NCI-H1436 (cell line): ENCODE measurements at places on chromosomes 4 and X.

- DNase-seq = peak; percentile 18
These were observed 30.0 kb upstream of the ANXA5 start for GRCh38 chr4:121726642-121727268.

- no peak for DNase-seq
These were observed 55.3 kb upstream of the KCNIP4 start for GRCh38 chr4:22003878-22004277.

DNA sequence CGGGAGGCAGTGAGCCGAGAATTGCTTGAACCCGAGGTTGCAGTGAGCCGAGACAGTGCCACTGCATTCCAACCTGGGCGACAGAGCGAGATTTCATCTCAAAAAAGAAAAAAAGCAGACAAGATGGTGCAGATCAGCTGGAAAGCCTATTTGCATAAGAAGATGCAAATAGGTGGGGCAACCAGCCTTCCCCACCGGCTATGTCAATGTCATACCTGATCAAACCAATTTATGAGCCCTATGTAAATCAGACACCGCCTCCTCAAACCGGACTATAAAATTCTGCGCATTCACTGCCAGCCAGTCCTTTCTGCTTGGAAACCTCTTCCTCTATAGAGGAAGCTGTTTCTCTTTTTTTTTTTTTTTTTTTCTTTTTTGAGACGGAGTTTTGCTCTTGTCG is 64.5 kb upstream of the CHRNA9 start:
- DNase-seq = no peak

DNA sequence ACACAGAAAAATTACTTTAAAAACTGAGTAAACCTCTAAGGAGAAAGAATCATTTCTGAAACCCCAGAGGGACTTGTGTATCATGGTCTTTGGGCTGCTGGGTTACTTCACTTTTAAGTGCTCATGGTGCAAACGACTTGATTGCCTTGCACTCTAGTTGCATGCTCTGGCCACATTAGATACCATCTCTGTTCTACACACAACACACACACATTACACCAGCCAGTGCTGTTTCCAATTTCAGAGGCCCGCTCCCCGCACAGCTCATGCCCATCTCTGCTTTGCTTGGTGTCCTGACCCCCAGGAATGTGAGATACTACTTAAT is 2.1 kb downstream of the PPP3CA start:
- no peak for DNase-seq

- DNase-seq = no peak
These were observed 106.6 kb downstream of the HMX1 start for GRCh38 chr4:8765084-8765483.

DNA sequence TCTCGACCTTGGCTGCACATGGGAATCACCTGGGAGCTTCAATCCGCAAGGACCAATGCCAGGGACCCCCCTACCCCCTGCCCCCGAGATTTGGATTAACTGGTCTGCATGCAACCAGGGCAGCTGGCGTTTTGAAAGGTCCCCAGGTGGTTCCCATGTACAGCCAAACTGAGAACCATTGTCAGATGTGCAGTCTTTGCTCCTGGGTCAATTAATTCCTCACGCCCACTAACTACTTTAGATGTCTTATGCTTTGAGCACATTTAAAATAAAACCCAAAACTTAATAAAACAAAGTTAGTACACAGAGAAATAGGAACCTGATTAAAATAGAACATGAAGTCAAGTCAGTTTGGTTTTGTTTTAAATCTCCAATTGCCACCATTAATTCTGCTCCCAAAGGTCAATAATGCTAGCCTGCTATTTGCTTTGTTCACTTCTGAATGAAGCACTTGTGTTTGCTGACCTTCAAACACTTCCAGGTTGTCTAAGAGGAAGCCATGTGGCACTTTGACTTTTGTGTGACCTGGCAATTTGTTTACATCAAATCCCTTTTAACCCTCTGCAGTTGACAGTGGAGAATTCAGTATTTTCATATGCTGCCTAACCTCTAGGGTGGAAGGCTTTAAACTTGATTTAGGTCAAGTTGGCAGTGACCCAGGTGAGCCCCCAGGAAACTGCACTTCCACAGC is 27.2 kb upstream of the TMSB4X start:
- no peak for DNase-seq
